NCI-H524 treated with DMSO at 0.1 percent for 48 hours (cell line): ENCODE measurements at places on chromosomes 1 and 21.

DNA sequence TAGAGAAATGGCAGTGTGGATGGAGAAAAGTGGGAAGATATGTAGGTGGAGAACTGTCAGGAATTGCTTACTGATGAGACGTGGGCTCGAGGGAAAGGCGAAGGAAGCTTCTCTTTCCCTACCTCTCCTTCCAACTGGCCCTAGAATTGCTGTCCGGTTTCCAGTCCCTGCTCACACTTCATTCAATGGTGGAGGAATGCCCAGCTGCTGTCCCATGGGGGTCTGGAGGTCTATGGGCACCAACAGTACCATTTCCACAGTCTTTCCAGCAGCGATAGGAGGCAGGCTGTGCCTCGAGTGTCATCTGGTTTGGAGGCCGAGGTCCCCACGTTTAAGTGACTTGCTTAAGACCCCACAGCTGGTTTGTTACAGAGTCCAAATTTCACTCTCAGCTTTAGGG lies 31.5 kb upstream of the CD1D start:
- DNase-seq, result no peak

- no peak for DNase-seq
Measured at GRCh38 chr1:48062353-48062752, 65.2 kb upstream of the TRABD2B start.

- no peak for DNase-seq
Measured at GRCh38 chr1:99634971-99635624, 10.8 kb upstream of the PALMD start.

DNA sequence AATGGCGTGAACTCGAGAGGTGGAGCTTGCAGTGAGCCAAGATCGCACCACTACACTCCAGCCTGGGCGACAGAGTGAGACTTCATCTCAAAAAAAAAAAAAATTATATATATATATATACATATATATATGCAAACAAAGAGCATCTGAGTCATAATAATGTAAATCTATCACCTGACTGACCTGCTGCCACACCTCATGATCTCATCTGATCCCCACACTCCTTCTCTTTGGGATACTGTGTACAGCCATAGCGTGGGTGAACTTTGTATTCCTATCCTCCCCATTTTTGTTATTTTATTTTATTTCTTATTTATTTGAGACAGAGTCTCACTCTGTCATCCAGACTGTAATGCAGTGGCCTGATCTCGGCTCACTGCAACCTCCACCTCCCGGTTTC lies 2.6 kb upstream of the HDAC1 start:
- no peak for DNase-seq

GRCh38 chr1:154611150-154611862 lies 3.3 kb upstream of the ADAR start:
- DNase-seq, result no peak
